CD4-positive, alpha-beta T cell treated with Interleukin-4 for 4 hours (primary cell): ENCODE measurements at places on chromosomes 6 and 20.

- no peak for DNase-seq
These were observed 93.3 kb upstream of the SULF2 start for GRCh38 chr20:47878601-47879027.

GRCh38 chr6:103017878-103018277 lies 1624.4 kb downstream of the GRIK2 start:
- no peak for DNase-seq

DNA sequence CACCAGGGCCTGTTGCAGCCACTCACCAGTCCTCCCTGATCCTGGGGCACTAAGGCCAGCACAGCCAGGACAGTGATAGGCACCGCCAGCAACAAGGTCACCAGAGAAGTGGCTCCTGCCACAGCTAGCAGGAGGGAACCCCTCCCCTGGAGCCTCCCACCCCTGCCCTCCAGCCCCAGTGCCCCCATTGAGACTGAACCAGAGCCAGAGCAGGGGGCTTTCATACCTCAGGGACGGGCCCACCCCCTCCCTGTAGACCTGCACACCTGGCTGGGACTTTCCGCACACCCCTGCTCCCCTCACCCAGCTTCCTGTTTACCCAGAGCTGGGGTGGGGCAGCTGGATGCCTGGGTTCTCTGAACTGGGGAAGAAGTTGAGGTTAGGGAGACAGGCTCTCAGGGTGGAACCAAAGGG lies at the start of gene LTB:
TSS of gene LTB (minus strand) at position 195 of the 414 bp plus-strand sequence. CDS start at position 188, 7 bp downstream.
- peak; percentile 86 for DNase-seq

DNA sequence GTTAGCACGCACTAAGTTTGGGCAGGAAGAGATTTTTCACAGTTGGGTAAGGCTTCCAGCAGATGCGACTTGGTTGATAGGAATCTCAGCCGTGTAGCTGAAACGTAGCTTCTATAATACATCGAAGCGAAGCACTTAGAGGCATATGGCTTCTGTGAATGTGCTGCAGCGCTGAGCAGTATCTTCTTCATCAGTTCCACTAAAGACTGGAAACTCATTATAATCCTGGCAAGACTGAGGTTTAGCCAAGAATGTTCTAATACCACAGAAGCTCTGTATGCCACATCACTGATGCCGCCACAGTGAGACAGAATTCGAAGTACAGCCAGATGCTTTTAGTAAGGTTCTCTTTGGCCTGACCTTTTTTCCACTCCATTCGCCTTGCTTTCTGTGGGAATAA lies 680.2 kb upstream of the AGPAT4 start:
- no peak for DNase-seq

DNA sequence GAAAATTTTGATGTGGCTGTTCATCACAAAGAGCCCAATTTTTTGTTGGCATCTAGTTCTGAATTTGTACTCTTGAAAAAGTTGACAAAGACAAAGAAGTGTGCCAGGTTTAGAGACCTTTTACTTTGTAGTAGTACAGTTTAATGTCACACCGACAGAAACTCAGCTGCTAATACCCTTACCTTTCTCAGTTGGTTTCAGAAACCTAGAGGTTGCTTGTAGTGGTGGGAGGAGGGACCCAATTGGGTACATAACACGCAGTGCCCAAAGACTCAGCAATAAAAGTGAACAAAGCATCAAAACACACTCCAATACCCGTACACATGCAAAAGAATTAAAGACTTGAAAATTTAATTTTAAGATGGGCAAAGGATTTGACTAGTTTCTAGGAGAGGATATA lies 203.7 kb downstream of the CDKAL1 start:
- no peak for DNase-seq

DNA sequence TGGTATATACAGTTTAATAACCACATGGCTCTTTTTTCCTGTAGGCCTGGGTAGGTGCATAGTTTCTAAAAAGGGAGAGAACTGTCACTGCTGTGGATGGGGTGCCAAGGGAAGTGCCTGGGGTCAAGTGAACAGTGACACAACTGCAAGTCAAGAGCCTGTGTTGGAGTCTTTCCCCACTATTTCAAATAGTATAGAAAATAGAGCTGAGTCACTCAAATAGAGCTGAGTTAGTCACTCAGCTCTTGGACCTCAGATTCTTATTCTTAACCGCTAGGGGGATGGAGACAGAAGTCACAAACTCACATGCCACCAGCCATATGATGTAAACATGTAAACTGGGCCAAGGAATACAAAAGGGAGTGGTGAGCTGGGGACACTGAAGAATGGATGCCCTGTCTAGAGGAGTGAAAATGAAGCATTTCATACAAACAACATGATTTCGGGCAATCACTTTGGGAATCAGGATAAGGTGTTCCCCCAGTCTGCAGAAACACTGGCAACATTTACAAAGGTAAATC lies 2.1 kb downstream of the NQO2 start:
- peak; percentile 76 for DNase-seq

- no peak for DNase-seq
These were observed 43.0 kb upstream of the PKHD1 start for GRCh38 chr6:52130440-52130839.

DNA sequence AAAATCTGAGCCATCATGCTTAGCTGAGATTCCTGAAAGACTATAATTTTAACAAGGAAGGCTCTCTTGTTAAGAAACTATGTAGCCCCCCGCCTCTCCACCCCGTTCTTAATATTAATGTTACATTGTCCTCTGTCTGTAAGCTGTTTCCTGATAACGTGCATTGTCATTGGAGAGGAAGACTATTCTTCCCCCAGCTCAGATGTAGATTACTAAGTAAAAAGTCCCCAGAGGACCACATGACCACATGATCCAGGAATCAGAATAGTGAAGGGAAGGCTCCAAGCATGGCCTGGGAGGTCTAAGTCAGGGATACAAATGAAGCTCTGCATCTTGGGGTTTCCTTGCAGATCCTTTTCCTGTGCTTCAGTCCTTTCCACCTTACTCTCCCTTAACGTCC lies 106.4 kb downstream of the JARID2 start:
- no peak for DNase-seq

DNA sequence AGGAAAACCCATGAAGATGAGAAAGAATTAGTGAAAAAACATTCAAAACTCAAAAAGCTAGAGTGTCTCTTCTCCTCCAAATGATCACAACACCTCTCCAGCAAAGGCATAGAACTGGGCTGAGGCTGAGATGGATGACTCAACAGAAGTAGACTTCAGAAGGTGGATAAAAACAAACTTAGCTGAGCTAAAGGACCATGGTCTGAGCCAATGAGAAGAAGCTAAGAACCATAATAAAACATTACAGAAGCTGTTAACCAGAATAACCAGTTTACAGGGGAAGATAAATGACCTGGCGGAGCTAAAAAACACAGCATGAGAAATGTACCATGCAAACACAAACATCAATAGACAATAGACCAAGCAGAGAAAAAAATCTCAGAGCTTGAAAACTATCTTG lies 904.1 kb upstream of the MANEA start:
- no peak for DNase-seq

GRCh38 chr6:156348424-156348823 lies 428.8 kb upstream of the ARID1B start:
- DNase-seq, result no peak

GRCh38 chr6:118501765-118502164 lies 46.3 kb upstream of the PLN start:
- DNase-seq, result no peak

GRCh38 chr6:113823916-113824315 lies 33.2 kb upstream of the MARCKS start:
- no peak for DNase-seq

GRCh38 chr20:23438661-23439060 lies 824 bp upstream of the CSTL1 start:
- DNase-seq, result no peak

GRCh38 chr20:22339946-22340345 lies 244.4 kb downstream of the FOXA2 start:
- no peak for DNase-seq

GRCh38 chr6:53199156-53199555 lies 50.5 kb upstream of the GCM1 start:
- DNase-seq, result no peak

GRCh38 chr6:117550618-117551242 lies 51.6 kb downstream of the GOPC start:
- DNase-seq, result peak; percentile 10

DNA sequence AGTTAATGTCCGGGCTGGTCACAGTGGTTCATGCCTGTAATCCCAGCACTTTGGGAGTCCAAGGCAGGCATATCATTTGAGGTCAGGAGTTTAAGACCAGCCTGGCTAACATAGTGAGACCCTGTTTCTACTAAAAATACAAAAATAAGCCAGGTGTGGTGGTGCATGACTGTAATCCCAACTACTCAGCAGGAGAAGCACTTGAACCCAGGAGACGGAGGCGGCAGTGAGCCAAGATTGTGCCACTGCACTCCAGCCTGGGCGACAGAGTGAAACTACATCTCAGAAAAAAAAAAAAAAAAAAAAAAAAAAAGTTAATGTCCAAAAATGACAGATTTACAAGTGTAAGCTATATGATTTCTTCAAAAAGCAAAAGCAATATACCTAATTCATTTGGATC lies 124.9 kb downstream of the CCDC170 start:
- DNase-seq, result no peak

DNA sequence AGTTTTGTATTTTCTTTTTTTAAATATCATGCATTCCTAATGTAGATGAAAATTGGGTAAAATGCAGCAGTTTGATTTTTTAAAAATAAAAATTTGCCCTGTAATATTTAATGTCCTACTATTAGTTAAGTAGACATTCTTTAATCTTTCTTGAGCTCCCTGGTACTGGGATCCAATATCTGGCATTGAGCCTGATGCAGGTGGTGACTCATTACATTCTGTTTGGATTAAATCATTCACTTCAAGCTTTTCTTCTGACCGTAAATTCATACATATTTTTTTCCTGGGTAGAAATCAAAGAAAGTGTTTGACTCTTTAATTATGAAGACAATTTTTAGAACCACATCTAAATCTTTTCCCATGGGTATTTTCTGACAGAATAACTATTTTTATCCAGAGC lies 768.8 kb upstream of the SLC35B3 start:
- no peak for DNase-seq

DNA sequence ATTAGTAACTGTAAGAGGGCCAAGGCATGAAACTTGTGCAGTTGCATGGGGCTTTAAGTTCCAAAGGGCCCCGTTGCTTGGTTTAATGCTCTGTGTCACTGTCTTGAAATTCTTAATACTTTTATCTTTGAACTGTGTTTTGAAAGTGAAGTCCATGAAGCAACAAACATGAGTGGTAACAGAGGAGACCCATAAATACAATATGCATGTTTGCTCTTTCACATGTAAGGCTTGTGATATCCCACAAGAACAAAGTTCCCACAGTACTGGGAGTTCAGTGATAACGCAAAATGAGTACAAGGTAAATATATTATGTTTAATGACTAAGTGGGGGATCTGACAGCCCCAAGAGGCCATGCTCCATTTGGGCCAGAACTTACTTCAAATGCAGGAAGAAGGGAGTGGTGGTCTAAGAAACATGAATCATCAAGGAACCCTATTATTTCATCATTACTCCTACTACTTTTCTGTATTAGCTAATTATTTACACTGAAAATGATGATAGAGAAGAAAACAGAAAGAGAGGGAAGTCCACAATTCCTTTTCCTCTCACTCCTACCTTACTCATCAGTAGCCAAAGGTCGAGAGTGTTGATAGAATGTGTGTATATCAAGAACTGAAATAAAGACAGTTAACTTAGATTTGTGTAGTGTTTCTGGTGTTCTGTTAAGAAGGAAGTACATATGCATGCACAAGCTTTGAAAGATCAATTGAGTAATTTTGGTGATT lies 157.3 kb downstream of the PHF3 start:
- DNase-seq, result no peak

DNA sequence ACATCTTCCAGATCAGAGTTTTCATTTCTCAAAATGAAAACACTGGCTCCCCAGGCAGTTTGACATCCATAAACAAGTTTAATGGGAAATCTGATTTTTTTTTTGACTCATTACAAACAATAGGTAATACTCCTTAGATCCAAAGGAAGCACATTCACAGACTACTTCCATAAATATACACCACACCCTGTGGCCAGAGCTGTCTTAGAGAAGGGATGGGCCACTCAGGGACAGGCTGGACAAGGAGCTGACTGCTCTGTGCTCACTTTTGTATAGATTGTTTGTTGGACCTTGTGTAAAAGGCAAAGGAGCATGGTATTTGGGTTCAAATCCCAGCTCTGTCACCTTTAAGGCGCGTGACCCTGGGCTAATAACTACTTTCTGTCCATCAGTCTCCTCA lies 12.8 kb upstream of the DDO start:
- no peak for DNase-seq

- no peak for DNase-seq
These were observed 51.2 kb downstream of the BMP6 start for GRCh38 chr6:7777074-7777473.

DNA sequence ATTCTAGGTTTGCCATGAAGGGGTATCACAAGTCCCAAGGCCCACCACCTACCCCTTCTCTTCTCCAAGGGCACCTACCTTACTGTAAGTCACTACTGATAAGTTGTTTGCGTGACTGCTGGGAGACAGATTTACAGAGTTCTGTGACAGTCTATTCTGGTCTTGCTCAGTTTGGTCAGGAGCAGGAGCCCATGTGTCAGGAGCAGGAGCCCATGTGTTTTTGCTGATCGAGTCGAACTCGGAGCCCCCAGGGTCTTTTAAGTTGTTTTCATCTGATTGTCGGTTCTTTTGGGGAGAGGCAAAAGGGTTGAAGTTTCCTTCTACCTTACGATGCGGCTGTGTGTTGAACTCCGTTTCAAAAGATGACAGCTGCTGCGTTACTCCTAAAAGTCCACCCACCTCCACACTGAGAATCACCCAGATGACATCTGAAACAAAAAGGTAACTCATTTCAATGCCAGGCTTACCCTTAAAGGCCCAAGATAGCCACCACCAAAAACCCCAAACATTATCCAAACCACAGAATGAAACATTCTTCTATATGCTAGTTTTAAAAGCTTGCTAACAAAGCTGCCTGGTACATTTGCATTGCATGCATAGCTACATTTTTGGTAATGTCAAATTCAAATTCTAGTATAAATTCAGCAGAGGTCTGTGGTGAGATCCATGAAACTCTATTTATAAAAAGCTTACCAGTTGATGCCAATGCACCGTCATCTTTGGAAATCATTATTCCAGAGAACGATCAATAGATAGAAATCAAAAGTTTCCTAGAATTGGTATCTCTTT lies 50.5 kb upstream of the SPDEF start:
- DNase-seq, result no peak
